ENCODE measurements at places on chromosomes 12 and 14.

GRCh38 chr14:98345161-98345560, 926.8 kb downstream of the BCL11B start:
- DNase-seq, result no peak

DNA sequence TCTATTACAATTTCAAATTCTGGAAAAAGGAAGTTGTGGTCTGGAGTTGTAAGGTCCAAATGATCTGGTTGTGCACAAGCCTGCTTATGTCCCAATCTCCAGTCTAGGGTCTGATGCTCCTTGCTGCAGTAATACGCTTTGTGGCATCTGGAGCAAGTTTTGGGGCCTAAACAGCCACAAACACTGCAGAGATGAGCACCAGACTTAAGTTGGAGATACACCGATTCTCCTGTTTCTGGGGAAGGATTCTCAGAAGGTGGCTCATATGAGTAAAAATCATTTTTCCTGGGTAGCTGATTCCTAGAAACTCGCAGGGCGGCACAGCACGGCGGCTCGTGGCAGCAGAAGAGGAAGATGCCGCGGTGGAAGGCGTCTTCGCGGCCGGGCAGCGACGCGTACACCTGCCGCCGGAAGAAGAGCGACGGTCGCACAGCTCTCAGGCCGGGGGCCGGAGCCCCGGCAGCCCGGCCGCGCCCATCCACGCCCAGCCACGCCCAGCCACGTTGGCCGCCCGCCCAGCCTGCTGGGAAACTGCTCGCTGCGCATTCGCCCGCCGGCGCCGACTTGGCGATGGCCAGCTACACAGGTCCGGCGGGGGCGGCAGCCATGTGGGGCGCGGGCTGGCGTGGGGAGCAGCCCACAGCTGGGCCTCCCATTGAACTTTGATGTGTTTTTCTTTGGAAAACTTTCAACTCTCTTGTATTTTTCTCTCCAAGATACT, 129.0 kb downstream of the ASCL4 start:
- no peak for DNase-seq

GRCh38 chr12:132380641-132381040, 51.3 kb upstream of the GALNT9 start:
- no peak for DNase-seq

- DNase-seq, result no peak
Measured at GRCh38 chr12:102462795-102463465, 17.4 kb downstream of the IGF1 start.

Data from Panc1 (cell line).